ENCODE measurements at places on chromosomes 12 and 14.
A peak's percentile ranks its signal among the peaks of the same experiment; 100 is the strongest.

- DNase-seq: no peak
These were observed at the start of gene ALX1 for GRCh38 chr12:85280165-85280983. ALX1 (plus strand) TSS chr12:85280220; CDS start chr12:85280262, 42 bp downstream.

DNA sequence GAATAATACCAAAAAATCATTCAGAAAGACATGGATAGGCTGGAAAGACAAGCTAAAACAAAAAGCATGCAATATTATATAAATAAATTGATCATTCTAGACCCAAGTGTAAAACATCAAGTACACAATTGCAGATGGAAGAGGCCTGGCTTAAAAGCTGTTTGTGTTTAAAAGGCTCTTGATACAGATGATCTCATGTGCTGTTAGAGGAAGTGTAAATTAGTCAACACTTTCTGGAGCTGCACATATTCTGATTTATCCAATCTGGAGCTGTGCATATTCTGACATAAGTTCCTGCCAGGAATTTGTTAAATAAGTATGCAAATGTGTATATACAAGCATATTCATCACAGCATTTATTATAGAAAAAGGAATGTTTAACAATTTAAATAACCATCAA, 273.1 kb downstream of the RPS29 start:
- no peak for DNase-seq

DNA sequence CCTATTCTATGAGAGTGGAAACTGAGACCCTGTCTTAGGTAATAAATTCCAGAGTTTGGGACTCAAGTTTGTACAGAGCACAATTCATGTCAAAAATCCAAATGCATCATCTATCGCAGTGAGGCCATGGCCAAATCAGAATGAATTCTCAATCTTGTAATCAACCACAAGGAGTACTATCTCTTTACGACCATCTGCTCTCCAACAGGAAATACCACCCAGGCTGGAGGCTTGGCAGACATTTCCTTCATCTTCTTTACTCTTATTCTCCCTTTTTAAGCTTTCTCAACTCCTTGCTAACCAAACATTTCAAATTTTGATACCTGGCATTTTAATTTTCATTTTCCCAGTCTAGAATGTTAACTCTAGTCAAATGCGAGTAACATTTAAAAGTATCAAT, 32.7 kb upstream of the RNU6-7 start:
- no peak for DNase-seq

DNA sequence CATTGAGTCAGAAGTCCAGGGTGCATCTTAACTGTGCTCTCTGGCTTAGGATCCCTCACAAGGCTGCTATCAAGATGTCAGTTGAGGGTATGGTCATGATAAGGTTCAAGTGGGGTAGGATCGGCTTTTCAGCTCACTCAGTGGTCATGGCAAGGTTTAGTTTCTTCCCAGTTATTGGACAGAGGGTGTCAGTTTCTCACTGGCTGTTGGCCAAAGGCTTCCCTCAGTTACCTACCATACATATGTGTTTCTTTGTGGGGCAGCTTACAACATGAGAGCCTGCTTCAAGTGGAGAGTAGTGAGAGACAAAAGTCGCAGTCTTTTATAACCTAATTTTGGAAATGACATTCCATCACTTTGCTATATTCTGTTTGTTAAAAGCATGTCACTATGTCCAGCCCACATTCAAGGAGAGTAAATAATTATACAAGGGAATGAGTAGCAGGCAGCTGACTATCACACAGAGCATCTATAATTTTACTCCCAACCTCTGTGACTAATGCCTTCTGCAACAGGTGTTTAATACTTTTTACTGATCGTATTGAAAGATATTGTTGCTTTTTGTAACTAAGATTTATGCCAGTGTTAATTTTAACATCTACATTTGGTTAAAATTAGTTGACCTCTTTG, 572.8 kb upstream of the FBXO33 start:
- no peak for DNase-seq

DNA sequence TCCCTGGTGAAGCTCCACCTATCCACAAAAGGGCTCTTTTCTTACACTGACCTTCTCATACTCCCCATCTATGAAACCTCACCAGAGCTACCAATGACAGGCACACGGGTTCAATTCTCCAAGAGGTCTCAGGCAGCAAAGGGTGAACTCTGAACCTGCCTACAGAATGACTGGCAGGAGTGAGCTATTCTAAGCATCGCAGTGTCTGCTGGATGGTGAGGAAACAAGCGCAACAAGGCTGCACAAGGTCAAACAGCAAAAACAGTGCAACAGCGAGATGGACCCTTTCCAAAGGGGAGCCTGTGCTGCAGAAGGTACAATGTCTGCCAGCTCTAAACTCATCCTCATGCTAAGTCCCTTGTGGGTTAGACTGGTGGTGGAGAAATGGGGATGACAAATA, 22.0 kb downstream of the TMCC3 start:
- DNase-seq: no peak

- DNase-seq: no peak
These were observed 1231.2 kb upstream of the FLRT2 start for GRCh38 chr14:84298663-84299195.

DNA sequence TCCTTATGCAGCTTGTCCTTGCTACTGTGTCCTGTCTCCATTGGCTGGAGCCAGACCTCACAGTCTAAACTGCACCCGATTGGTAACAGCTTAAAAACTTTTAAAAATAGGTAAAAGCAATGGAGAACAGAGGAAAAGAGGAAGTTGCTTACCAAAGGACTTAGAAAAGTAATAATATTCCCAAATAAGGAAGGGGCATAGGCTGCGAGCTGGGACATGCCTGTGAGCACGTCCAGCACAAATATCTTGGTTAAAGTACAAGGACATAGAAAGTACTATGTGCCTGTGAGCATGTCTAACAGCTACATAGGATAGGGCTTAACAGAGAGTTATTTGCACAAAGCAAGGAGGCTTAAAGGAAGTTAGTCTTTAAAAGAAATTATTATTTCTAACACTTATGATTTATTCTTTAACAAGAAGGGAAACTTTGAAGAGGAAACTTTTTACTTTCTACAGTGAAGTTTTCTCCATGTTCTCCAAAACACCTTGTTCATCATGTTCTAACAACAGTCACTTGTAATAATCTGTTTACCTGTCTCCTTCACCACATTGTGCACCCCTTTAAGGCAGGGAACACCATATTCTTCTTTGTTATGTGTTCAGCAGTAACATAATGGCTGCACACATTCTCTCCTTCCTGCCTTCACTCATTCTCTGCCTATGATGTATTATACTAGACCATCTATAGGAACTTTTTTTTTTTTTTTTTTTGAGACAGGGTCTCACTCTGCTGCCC, 9.8 kb upstream of the UBE2N start:
- DNase-seq: no peak

GRCh38 chr12:122799641-122800243, 25.4 kb downstream of the CCDC62 start:
- no peak for DNase-seq

DNA sequence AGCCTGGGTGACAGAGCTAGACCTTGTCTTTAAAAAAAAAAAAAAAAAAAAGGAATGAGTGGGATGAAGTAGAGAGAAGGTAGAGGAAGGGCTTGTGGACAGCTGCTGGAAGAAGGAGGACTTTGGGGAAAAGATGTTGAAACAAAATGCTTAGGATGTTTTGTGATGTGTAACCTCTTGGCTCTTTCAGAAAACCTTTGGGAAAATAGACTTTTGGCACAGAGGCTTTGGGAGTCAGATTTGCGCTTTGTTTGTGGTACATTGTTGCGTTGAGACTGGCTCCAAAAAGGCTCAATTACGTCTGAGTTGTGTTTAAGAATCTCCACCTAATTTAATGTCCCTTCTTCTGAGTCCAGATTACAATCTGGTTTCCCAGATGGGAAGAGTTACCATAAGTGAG, 32.9 kb upstream of the SPTLC2 start:
- no peak for DNase-seq

DNA sequence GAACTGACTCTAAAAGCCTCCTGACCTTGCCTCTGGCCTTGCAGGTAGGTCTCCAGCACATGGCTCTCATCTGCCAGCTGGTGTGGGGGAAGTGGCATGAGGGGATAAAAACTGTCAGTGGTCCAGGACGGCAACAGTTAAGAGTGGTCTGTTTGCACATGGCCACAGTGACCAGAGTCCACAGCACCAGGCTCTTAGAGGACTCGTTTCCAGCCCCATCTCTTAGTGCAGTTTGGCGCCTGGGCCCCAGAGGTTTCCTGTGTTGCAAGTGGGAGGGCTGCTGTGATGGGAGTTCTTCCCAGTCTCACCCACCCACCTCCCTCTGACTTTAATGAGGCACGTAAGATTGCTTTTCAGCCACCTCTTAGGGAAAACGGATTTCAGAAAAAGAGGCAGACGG, 37.0 kb downstream of the APPL2 start:
- no peak for DNase-seq

DNA sequence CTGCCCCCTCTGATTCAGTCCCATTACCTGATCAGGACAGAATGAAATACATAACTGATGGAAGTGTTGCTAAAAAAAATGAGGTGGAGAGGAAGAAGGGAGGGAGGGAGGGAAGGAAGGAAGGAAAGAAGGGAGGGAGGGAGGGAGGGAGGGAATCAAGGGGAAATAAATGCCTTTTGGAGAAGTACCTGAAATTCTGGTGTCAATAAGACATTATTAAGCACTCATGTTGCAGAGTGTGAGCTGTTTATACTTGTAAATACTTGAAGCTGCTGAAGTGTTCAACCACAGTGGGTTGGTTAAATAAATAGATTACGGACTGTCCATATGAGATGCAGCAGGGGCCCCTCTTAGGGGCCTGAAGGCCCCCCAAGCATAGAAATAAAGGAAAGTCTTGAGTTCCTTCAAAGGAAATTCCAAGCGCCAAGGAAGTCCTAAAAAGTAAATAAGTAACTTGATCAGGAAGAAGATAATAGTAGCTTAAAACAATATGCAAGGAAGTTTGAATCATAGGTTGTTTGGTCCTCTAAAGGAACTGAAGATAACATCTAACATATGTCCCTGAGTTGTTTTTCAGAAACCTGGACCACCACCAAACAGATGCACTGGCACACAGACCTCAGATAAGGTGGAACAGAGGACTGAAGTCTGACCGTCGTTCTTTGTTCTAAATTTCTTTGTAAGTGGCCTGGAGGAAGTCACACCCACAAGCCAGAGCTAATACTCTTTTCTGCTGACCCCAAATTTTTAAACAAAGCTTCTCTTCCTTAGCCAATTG, 110.8 kb downstream of the SEC23A start:
- DNase-seq: no peak

DNA sequence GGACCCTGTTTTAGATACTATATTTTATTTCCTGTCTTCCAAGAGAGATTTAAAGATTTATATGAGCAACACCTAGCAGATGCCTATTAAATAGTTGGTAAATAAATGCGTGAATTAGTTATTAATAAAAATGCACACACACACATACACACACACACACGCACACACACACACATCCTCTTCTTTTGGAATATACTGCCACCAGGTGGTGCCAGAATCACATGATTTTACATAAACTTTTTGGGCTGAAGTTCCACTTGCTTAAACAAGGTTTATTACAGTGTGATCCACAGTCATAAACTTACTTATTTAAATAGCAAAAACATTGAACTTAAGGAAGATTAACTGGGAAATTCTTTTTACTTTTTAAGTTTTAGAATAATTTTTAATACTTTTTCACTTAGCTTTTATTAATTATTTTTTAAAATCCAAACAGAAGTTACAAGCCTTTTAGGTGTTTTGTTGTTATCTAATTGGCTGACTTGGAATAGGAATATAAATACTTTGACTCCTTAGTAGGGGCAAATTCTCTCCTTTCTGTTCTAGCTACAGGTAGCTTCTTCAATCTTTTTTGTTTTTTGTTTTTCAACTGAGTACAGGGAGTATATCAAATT, 17.5 kb downstream of the RAD51B start:
- DNase-seq: no peak

- DNase-seq: no peak
These were observed 112.2 kb upstream of the SFSWAP start for GRCh38 chr12:131598717-131599116.

- no peak for DNase-seq
These were observed 694.8 kb upstream of the MIS18BP1 start for GRCh38 chr14:45947830-45948229.

- DNase-seq: peak; percentile 95
These were observed at the start of gene JDP2 for GRCh38 chr14:75427482-75428229. JDP2 (plus strand) TSS chr14:75428022; CDS start chr14:75437921, 9,899 bp downstream.

DNA sequence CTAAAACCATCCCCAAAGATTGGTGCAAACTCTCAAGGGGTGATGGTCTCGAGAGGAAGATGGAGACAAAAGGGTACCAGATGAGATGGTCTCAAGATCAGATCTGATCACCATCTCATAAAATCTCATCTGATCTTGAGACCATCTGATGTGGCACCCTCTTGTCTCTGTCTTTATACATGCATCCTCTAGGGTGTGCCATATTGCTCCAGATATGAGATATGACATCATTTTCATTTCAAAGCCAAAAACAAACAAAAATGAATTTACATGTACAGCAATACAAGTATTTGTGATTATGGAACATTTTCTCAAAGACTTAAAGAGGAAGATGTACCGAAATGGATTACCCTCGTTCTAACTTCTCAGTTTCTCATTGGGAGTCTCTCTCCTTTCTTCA, 787.2 kb downstream of the GALC start:
- DNase-seq: no peak

DNA sequence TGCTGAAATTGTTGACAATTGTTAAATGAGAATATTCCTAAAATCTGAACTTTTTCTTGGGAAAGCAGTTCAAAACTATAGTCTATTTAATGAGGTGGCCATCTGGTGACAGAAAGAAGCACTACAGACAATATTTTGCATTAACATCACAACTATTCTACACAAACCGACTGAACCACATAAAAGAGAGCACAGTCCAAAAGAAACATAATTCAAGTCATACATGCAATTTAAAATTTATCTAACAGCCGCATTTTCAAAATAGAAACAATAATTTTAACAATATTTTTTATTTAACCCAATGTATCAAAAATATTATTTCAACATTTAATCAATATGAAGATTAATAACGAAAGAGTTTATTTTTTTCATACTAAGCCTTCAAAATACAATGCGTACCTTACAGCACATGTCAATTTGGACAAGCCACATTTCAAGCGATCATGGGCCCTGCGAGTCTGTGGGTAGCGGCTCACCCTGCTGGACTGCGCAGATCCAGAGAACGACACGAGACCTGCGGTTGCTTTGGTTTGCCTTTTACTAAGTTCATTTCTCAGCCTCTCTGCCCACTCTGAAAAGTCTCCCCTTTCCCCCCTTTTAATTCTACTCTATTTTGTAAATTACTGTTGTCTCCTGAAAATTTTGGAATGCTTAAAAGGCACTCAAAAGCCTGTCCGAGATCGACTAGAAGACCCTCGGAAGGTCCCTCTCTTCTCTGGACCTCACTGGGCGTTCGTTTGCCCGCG, 947 bp upstream of the LRRC9 start:
- peak; percentile 28 for DNase-seq

GRCh38 chr12:95074766-95075165, 1.3 kb upstream of the NR2C1 start:
- DNase-seq: no peak

- DNase-seq: no peak
These were observed 125.6 kb downstream of the TTC8 start for GRCh38 chr14:88950069-88950468.

- peak; percentile 14 for DNase-seq
These were observed 99.9 kb upstream of the SLC24A4 start for GRCh38 chr14:92223025-92223424.

GRCh38 chr14:32370714-32371113, 41.6 kb downstream of the AKAP6 start:
- DNase-seq: no peak
